ENCODE measurements at places on chromosomes 12 and 14.

DNA sequence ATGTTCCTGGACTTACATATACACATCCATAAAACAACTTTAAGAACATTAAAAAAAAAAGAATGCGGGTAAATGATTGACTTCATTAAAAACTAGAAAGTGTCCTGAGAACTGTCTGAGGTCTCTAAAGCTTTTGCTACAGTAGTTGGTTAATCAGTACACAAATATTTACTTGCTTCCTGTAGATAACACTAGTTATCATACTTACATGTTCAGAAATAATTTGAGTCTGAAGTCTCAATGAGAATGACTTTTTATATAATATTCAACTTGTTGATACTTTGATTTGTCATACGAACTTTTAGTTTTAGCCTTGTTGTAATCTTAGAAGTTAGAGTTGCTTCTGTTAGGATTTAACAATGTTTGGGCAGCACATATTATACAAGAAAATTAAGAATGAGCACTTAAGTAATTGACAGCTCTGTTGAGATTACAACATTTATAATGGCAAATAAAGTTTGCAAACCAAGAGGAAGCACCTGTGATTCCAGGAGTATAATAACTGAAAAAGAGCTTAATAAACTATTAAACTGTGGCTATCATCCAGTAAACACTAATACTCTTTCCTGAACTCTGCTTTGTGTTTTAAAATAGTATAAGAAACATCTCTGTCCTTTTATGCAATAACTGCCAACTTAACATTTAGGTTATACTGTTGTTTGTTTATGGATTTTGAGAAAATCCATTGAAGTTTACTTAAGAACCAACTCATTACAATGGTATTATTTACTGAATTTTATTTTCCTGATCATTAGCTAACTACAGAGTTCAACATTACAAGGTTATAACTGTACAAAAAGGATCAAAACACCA, 131.7 kb downstream of the MIPOL1 start:
- DNase-seq: no peak

GRCh38 chr12:75478116-75478794, 2.3 kb upstream of the GLIPR1 start:
- DNase-seq: no peak

DNA sequence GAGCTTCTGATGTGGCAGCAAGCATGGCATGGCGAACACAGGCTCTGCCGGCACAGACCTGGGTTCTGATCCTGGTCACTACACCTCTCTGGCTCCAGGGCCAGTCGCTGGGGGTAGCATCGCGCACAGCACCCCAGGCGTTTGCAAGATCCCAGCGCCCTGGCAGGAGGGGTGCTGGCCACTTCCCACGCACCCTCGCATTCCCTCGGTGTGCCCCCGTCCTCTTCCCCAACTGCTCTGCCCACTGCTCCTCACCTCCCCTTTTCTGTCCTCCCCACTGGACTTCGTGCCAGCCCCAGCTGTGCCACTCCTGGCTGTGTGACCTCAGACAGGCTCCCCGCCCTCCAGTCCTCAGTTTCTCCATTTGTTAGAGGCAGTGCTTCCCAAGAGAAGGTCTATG, 2.8 kb downstream of the CDK2AP1 start:
- DNase-seq: no peak

DNA sequence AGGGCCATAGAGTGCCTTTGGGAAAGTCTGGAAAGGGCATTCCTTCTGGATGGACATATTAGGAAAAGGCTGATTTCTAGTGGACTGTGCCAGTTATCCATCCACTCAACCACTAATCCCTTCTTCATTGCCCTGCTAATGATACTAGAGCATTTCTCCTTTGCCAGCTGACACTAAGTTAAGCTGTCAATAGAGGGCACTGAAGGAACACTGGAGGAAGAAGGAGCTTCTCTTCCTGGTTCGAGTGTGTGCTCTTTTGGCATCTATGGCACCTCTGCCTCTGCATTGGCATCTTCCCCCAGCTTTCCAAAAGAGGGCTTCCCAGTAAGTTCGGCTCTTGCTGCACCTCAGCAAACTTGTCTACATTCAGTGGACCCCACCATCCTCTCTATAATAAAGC, 165.4 kb downstream of the DERA start:
- peak; percentile 2 for DNase-seq

- no peak for DNase-seq
These were observed 60.0 kb downstream of the LIN52 start for GRCh38 chr14:74144789-74145188.

- no peak for DNase-seq
These were observed 5.9 kb downstream of the PSMB5 start for GRCh38 chr14:23028799-23029198.

DNA sequence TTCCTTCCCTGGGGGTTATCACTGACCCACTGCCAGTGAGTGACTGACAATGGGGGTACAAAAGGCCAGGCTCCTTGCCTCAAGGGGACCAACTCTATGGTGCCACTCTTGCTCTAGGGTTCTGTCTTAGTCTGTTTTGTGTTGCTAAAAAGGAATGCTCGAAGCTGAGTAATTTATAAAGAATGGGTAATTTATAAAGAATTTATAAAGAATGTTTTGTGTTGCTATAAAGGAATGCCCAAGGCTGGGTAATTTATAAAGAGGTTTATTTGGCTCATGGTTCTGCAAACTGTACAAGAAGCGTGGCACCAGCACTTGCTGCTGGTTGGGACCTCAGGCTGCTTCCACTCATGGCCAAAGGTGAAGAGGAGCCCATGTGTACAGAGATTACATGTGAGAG, 15.8 kb upstream of the RASSF8 start:
- no peak for DNase-seq

- no peak for DNase-seq
These were observed 126.0 kb upstream of the ATF7IP start for GRCh38 chr12:14239350-14239934.

- no peak for DNase-seq
These were observed 108.8 kb upstream of the PTPRR start for GRCh38 chr12:71029302-71029701.

GRCh38 chr12:10668526-10668925, 5.3 kb downstream of the STYK1 start:
- DNase-seq: no peak
